ENCODE measurements at places on chromosomes 4 and X. TPM values are rescaled to one million over a fixed set of nuclear protein-coding genes. Genes with fewer than 3 reads are reported as not detected.

DNA sequence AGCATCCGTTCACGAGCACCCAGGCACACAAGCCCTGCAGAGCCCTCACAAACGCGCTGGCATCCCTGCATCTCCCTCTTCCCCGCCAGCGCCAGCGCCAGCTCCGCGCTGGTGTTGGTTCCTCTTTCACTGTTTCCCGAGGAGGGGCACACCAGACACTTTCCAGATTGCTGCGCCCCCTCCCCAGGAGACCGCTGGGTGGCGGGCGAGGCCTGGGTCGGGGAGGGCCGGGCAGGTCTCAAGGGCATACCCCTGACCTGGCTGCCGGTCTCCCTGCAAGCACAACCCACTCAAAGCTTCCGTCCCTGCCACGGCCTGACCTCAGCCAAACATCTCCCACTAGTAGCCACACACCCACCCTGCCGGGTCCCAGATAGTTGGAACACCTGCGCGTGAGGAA lies 2.2 kb upstream of the NKX1-1 start:
- no peak for DNase-seq

- no peak for DNase-seq
Measured at GRCh38 chrX:149569770-149570169, 17.5 kb downstream of the MAGEA9B start.

- peak; percentile 22 for DNase-seq
Measured at GRCh38 chr4:4618847-4619246, 77.0 kb upstream of the STX18 start.

DNA sequence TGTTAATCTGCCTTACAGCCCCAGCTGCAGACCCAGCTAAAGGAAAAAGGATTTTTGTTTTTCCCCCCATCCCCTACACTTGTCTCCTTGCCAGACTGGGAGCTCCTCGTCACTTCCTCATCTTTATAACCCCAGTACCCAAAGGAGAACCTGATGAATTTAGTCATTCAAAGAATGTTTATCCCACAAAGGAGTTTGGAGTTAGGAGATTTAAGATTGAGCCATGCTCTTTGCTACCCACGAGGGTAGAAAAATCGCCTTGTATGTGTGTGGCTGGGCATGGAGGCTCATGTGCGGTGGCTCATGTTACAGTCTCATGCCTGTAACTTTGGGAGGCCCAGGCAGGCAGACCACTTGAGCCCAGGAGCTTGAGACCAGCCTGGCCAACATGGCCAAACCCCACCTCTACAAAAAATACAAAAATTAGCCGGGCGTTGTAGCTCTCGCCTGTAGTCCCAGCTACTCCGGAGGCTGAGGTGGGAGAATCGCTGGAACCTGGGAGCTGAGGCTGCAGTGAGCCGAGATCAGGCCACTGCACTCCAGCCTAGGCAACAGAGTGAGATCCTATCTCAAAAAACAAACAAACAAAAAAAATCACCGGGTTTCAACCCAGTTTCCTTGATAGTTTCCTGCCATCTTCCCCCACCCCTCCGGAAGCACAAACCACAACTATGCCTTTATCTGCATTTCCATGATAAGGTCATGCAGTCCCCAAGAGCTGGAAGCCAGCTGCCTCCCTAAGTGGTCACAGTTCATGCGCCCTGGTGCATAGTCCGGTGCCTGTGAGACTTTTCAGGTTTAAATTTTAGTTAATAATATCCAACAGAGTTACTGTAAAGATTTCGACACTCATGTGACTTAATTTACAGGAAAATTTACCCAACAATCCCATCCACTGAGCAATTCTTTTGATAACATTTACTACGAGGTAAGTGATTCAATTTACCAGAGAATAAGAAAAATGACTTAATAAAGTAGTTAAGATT lies 1.5 kb downstream of the CFAP97 start:
- DNase-seq = peak; percentile 60

BEND4 gene
- 0.26 TPM for polyA plus RNA-seq

SPOCK3 gene
- 0.83 TPM for polyA plus RNA-seq

CSAG1 gene
- polyA plus RNA-seq = not detected

DNA sequence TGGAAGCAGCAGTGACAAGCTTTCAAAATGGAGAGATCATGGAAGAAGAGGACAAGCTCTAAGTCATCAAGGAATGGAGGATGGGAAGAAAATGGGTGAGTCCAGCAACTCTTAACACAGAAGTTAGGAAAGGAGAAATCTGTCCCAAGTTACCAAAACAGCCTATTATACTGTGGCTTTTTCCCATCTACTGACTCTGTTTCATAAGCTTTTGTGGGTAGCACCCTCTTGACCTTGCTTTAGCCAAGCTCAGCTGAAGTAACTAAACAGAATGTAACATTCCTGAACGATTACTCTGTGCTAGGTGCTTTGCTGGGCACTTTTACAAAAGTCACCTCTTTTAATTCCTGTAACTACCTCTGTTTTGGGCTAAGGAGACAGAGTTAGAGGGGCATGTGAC lies 54.9 kb downstream of the MAP7D2 start:
- no peak for DNase-seq

NAA10 gene
- polyA plus RNA-seq = 68.2 TPM

DNA sequence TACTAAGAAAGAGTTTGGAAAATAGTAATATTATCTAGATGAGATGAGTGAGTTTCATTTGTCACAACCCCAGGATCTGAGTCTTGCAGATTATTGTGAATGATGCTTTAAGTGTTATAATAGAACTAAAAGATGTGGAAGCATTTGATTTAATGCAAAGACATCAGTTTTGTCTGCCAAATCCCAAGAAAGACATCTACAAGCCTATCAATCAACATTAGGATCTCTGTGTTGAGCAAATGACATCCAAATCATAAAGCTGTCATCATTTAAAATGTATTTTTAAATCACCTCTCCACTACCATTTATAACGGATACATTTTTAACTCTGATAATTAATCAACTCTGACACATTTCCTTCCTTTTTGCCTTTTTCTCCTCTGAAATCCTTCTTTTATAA lies 310.8 kb upstream of the SLIT2 start:
- no peak for DNase-seq

MFAP3L gene
- polyA plus RNA-seq = 2.5 TPM

DNA sequence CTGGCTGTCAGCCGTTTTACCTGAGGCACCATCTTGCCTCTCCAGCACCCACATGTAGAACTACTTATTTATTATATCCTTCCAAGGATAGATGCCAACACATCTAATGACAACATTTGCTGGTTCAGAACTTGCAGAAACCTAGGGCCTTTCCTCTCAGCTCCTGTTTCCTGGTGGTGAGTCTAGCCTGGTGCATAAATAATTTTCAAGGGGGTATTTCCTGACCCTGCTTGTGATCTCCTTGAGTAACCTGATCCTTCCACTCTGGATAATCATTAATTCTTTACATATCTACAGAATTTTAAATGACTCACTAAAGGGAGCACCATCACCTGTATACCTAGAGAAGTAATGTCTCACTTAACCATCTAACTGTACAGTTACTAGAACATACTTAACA lies 153.4 kb downstream of the PPARGC1A start:
- no peak for DNase-seq
